ENCODE measurements at places on chromosomes 2 and 18.

GRCh38 chr2:216222650-216223352 lies 113.7 kb downstream of the XRCC5 start:
- DNase-seq = no peak

- DNase-seq = no peak
Measured at GRCh38 chr18:76914314-76914713, 92.0 kb downstream of the ZNF236 start.

DNA sequence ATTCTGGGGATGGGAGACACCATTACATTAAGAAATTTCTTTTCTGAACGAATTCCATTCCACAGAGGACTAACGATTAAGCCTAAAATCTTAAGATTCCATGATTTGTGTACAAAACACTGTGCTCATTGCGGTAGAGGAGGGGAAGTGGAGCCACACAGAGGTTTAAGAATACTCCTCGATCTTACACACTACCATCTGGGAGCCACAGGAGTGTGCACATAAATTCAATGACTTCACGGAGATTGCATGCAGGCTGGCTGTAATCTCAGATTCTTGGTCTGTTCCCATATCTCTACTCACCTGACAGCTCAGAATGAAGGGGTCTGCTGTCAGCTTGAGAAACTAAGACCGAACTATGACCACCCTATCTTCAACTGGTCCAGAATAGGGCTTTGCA lies 762 bp downstream of the VPS4B start:
- DNase-seq = no peak

DNA sequence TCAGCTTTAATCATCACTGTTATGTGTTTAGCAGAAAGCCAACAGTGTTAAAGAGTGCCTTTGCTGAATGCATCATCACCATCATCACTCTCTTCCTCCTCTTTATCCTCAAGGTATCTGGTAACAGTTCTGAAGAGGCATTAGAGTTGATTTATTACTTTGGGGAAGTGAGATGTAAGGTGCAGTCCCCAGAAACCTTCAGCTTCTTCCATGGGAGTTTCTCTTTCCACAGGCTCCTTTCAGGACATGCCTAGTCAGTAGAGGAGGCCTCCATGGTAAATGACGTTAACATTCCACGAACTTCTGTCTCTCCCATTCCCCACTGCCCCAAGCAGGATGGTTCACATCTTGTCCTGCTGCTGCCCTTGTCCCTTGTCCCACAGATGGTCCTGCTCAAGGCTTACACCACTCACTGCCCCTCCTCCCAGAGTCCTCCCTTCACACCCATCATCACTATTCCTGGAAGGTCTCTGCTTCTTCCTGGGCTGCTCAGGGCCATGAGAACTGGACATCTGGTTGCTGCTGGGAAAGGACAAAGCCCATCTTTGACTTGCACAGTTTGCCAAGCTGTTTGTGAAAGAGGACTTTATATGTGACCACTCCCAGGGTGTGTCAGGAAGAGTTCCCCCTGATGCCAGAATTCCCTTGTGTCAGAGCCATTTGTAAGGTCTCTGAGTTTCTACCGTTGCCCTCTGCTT lies 5.3 kb upstream of the REG1A start:
- DNase-seq = no peak

GRCh38 chr2:46202987-46203386 lies 94.2 kb upstream of the EPAS1 start:
- DNase-seq = no peak

- peak; percentile 81 for DNase-seq
Measured at GRCh38 chr2:27191070-27191829, 20.6 kb upstream of the ATRAID start.

DNA sequence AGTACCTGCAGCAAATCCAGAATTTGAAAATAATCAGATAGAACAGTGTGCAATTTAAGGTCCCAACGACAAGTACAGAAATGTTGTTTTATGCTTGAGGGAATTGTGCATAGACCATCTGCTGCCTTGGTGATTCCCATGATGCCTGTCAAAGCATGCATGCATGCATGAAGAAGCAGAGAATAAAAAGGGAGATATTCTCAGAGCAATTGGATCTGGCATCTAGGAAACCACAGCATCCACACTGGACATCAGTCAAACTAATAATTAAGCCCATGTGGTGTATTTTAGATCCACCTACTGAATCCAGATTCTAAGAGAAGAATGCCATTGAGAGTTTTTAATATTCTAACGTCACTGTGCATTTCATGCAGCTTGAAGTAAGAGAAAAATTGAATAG lies 361.2 kb downstream of the FSIP2 start:
- peak; percentile 8 for DNase-seq

DNA sequence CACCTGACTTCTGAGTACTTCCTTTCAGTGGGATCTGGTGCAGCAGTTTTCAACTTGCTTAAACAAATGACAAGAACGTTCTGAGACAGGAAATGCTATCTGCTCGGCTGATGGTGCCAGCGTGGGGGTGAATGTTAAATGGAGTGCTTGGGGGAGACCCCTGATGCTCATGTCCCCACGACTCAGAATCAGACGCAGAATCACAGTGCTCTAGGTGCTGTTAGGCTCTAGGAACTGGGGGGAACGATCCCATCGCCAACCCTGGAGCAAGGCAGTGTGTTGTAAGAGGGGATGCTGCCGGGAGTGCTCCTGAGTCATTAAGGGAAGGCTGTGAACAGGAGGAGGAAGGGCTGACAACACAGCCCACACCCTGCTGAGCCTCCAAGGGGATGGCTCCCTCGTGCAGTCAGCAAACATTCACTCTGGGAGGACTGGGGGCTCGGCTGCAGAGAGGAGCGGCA lies 34.1 kb upstream of the KCNF1 start:
- DNase-seq = no peak

DNA sequence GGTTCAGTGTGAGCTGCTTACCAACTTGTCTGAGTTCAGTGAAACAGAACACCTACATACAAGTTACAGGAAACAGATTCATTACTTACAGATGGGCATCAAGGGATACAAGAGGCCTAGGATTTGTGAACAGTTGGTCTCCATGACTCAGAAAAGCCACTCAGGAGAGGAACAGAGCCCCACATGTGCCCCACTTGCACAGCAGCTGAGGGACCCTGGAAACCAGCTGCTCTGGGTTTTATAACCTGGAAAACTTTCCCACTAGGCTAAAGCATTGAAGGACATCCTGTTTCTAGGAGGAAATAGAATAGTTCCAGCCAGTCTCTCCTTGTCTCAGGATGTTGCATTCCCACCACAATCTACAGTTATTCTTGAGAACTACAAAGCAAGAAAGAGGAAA lies 530.0 kb downstream of the ZNF804A start:
- no peak for DNase-seq

- DNase-seq = no peak
Measured at GRCh38 chr18:33594799-33595198, 16.8 kb downstream of the ASXL3 start.

DNA sequence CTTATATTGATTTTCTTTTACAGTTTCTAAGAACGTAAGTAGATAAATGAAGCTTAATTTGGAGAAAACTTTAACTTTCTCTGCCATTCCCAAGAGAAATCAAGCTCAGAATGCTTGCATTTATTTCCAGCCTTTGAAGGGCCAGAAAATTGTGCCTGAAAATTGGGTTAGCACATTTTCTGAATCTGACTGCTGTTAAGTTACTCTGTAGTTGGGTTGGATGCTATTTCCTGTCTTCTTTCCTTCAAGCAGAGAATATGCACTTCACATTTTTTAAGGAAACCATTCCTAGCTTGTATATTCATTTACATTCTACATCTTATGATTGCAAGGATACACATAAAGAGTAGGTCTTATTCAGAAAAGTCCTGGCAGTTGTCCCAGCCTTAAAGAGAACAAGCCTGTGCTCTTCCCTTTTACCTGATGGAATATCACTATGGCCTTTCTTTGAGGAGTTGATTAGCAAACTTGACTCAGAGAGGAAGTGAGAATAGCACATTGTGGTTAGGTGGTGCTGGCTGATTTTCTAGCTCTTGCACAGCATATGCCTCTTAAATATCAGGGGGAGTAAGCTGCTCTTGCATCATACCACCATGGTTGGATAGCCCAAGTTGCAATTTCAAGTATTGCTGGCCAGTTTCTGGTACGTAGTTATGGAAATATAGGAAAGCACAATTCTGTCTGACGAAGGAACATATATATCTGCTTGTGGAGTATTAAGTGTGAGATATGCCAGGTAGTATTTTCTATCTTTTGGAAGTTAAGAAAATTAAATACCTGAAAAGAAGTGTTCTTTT lies 133.7 kb downstream of the COMMD1 start:
- DNase-seq = peak; percentile 43

- no peak for DNase-seq
Measured at GRCh38 chr2:56811401-56811800, 627.6 kb downstream of the CCDC85A start.

DNA sequence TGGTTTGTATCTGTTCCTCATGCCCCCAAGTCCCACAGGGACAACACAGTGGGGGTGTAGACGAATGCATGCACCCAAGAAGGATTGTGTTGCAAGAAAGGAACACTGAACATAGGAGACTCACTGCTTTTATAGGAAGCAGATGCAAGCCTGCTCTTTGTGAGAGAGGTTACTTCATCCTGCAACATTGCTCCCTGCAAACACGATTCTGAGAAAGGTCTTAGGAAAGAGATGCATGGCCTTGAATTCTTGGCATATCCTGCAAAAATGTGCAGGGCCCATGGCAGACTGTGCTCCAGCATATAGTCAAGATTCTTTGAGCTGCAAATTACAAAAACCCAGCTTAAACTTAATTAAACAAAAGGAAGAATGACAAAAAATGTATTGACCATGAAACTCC lies 312.2 kb upstream of the MGAT5 start:
- no peak for DNase-seq

DNA sequence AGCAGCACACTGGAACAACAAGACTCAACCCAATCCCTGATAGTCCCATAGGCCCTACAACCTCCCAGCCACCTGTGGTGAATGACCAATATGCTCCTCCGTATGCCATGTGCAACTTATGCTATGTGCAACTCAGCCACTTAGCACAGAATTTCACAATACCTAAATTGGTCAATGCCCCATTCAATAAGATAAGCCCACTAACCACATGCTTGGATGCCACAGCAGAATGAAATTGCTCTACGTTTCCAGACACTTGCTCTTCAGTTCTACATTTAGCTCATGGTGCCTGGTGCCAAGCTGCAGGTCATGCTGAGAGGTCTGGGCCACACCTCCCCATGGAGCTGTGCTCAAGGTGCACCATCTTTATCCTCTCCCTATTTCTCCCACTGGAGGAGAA lies 159.8 kb downstream of the EN1 start:
- no peak for DNase-seq

GRCh38 chr2:168375195-168375798 lies 80.8 kb upstream of the CERS6 start:
- DNase-seq = no peak

DNA sequence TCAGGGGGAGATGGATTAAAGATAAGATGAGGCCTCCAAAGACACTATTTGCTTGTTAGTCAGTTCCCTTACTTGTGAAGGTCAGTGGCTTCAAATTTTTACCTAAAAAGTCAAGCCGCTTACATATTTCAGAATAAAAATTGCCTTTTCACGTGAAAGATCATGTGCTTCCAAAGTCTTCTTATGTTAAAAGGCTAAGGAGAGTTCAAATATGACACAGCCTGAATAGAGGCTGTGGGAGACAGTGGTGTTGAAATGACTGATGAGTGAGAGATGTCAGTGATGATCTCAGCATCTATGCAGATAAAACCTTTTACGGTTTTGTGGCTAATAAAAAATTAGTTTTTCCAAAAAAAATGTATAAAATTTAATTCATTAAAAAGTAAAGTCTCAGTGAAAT lies 40.5 kb downstream of the UPP2 start:
- DNase-seq = no peak

- peak; percentile 93 for DNase-seq
Measured at GRCh38 chr18:57819671-57820460, 16.8 kb upstream of the ATP8B1 start.

DNA sequence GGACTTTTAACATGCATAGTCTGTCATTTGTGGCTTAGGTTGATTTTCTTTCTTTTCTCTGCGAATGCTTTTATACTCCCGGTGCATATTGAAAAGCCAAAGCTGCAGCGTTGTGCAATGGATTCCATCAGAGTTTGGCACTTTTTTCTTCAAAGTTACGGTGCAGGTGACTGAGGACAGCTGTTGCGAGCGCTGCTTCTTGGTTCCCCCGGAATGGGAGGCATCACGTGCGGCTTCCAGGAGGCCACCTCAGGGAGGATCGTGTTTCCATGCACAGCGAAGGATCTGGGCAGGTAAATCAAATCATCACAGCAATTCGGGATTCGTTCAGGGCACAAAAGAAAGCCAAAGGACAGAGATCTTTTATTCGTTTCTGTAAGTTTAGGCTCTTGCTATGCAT lies 109.6 kb upstream of the ALKAL2 start:
- no peak for DNase-seq

- DNase-seq = no peak
Measured at GRCh38 chr2:86290596-86291327, 46.7 kb downstream of the REEP1 start.

DNA sequence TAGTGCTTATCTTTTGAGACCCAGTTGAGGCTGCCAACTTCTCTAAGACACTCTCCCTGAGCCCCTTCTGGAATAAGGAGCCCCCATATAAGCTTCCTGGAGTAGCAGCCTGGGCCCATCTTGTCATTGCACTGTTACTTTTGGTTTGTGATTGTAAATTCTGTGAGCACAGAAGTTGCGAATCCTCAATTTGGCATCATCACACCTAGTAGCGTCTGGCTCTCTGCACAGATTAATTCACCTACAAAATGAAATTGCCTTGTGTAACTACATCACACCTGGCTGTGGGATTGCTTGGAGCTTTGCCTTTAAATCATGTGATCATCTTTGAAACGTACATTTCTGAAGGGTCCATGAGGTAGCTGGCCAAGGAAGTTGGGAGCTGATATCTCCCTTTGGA lies 193.2 kb upstream of the BCL2L11 start:
- DNase-seq = no peak

DNA sequence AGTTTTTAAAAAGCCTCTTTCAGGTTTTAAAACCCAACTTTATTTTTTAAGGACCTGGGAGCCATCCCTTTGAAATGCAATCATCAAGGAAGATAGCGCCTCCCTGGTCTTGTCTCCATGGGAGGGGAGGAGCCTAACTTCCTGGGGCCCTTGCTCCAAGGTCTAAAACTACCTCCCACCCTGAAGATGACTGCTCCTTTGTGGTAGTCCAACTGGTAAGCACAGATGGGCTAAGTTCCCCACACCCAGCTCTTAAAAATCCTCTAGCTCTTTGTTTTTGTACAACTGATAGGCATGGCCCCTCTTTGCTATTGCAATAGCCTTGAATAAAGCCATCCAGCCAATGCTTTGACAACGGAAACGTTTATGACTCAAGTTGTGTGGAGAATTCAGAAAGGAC lies 716.8 kb downstream of the CBLN2 start:
- DNase-seq = no peak

DNA sequence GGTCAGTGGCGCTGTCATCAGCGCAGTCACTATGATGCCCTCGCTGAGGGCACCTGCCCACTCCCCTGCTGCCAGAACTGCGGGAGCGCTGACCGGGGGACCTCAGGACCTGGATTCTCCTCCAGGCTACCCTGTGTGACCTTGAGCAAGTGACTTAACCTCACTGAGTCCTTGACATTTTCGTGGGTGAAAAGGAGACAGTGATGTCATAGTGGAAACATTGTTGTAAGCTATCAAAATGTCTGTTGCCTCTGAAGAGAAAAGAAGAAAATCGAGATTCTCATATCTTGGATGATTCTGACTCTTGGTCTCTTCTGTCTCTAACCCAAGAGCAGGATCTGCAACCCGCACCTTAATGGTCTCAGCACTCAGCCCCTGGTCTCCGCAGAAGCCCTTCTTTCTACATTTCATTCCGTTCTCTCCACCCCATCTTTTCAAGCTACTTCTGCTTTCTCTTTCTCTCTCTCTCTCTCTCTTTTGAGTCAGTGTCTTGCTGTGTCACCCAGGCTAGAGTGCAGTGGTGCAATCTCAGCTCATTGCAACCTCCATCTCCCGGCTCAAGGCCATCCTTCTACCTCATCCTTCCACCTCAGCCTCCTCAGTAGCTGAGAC lies 978 bp upstream of the TUBA4A start:
- DNase-seq = no peak
